CD4-positive, alpha-beta T cell treated with Interleukin-1 beta for 1 hour (primary cell): ENCODE measurements at places on chromosomes 6 and 20.
A peak's percentile ranks its signal among the peaks of the same experiment; 100 is the strongest.

GRCh38 chr6:157718503-157719187, 104.4 kb upstream of the SNX9 start:
- no peak for DNase-seq

- no peak for DNase-seq
Measured at GRCh38 chr6:139064981-139065665, 36.6 kb downstream of the ABRACL start.

DNA sequence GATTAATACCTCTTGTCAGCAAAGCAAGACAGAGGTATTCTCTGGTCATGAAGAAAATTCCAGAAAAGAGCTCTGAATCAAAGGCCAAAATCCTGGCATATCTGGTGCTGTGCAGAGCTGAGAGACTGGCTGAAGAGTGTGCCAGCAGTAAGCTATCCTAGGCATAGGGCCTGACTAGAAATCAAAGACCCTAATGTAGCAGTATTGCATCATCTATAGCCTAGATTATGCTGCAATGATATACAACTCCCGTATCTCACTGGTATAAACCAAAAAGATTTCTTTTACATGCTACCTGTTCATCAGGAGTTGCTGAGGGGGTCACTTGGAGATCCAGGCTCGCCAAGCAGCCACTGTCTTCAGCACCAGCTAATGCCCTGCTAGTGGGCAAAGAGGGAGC, 30.9 kb upstream of the TRIM39 start:
- no peak for DNase-seq

GRCh38 chr6:3013901-3014674, 14.4 kb downstream of the NQO2 start:
- no peak for DNase-seq

- DNase-seq: no peak
Measured at GRCh38 chr6:84976526-84977362, 212.3 kb upstream of the TBX18 start.

- DNase-seq: no peak
Measured at GRCh38 chr20:64112691-64113443, 5.5 kb upstream of the NPBWR2 start.

DNA sequence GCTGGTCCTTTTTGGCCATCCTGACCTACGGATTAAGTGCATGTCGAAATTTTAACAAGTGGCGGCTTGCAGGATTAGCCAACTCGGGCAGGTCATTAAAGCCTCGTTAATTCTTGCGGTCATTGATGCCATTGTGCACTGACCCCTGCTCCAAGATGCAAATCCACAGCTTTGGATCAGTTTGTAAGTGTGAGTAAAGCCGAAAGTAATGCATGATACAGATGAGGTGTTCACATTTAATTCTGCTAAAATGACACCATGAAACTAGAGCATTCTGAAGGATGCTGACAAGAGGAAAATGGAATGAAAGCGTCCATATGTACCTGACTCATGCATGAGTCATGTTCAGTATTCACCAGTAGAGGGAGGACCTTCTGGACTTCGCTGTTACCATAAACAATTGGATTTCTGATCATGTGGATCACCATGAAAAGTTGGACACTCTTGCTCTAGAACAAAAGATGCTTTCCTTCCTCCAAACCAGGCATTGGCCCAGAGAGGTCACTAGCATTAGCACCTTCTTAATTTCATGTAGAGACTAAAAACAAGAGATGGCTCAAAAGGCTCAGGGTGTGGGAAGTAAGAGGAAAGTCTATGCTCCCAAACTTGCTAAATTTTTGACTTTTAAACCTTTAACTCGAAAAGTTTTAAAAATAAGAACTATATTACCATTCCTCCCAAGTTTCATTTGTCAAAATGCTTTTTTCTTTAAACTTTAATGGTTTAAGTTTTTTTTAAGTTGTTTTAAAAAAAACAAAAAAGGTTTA, 48.0 kb downstream of the MUC22 start:
- DNase-seq: no peak

DNA sequence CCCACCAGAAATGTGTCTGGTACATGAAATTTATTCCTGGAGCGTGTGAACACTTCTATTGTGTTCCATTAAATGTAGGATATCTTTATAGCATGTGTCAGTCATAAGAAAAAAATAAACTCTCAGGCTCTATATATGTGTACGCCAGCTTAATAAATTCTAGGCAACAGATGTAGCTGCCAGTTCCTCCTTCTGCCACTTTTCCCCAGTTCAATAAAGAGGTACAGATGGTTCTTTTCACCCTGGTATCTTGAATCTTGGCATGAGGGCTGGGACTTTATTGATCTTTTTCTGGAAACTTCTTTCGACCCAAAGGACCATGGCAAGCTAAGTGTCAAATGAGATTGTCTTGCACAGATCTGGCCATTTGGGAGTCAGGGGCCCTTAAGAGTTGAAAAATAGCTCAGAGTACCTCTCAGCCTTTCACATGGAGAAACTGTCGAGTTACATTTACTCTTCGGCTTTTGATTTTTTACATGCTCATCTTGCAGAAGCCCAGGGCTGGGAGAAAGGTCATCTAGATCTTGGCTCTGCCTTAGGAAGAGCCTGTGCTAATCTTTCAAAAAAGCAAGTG, 240.9 kb downstream of the DOK5 start:
- no peak for DNase-seq

GRCh38 chr6:159871241-159871640, 19.5 kb upstream of the MAS1 start:
- no peak for DNase-seq

DNA sequence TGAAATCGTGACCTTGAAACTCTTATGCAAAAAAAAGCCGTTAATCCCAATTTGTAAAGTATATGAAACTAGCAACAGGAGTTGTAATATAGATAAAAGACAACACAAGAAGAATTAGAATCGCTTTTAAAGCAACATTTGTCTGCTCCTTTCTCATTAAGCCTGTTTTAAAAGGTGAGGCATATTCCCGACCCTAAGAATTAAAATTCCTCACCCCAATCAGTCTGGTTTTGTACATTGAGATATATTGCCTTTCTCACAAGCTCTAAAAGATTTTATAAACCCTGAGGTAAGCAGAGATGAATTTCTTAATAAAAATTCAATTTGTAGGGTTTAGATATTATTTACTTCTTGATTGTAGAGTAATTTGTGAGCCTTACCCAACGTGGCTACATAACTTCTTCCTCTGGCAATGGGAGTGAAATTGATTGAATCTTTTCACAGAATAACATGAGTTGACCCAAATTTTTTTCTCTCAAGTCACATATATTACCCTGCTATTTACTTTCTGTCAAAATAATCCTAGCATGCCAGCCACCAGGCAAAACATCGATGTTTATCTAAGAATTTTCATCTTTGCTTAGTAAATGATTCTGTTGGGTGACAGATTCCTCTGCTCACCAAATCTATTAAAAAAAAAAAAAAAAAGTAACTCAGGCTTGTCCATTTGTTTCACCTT, 173.7 kb downstream of the HACE1 start:
- DNase-seq: no peak

- DNase-seq: no peak
Measured at GRCh38 chr6:44260011-44260410, 2.7 kb upstream of the SLC35B2 start.

GRCh38 chr6:113653275-113653674, 203.9 kb upstream of the MARCKS start:
- no peak for DNase-seq

DNA sequence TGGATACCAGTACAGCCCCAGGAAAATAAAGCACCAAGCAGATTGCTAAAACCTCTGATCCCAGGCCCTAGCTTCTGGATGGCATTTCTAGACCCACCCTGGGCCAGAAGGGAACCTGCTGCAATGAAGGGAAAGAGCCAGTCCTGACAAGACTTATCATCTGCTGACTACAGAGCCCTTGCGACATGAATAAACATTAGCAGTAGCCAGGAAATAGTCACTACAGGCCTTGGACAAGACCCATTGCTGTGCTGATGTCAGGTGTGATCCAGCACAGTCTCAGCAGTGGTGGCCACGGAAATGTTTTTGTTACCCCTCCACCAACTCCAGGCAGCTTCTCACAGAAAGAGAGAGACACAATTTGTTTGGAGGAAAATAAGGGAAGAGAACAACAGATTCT, 399.3 kb downstream of the HAO1 start:
- DNase-seq: no peak

GRCh38 chr20:58698741-58699622, 6.4 kb downstream of the NPEPL1 start:
- DNase-seq: no peak

- DNase-seq: no peak
Measured at GRCh38 chr20:17721802-17722486, 22.2 kb downstream of the BANF2 start.

DNA sequence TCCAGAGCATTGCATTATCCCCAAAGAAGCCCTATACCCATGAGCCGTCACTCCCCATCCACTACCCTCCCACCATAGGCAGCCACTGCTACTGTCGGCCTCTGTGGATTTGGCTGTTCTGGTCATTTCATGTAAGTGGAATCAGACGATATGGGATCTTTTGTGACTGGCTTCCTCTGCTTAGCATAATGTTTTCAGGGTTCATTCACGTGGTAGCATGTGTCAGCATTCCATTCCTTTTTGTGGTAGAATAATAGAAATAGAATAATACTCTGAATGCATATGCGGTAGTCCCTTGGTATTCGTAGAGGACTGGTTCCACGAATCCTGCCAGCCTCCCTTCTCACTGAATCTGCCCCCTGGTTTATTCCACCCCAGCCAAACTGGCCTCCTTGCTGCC, 402.6 kb upstream of the SULF2 start:
- no peak for DNase-seq

GRCh38 chr20:60206259-60206658, 248.0 kb downstream of the CDH26 start:
- DNase-seq: no peak

- no peak for DNase-seq
Measured at GRCh38 chr6:44225579-44226325, 2.4 kb downstream of the SLC29A1 start.

DNA sequence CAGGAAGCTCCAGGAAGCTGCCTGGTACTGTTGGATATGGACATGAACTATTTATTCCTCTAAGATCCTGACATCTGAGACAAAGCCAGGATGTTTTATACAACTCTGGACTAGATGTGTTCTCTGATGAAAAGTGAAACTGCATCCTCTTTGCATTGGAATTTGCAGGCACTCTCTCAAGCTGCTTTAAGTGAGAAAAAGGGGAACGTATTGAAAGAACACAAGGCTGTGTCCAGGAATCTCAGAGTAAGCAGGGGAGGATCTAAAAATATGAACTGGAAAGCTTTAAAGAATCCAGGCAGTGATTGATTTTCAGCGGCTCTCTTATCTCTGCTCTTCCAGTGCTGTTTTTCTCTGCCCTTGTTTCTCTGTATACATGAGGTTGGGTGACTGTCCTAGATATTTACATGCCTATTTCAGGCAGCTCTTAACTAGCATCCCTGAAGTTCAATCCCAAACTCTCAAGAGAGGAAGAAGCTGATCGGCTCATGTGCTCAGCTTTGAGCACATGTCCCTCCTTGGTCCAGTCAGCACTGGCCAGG, 193.8 kb downstream of the PLCB4 start:
- no peak for DNase-seq

DNA sequence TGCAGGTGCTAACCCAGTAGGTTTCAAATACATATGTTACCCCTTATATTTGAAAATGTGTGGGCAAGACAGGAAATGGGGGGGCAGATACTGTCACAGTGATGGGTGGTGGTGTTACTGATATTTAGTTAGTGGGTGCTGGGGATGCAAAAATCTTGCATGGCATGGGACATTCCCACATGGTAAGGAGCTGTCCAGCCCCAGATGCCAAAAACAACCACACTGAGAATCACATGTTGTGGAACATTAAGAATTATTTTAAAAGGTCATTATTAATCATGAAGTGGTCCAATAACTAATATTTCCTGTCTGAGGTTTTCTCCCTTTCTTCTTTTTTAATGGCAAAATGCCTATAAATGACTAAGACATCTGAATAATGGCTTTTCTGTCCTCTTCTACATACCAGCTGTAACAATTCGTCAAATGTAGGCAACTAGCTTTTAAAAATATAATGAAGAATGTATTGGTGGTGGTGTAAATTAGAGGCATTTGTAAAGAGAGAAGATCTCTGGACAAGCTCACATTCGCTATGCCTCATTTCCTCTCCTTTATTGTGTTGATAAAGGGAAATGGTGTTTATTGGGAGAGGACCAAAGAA, 57.3 kb upstream of the SLC35B3 start:
- no peak for DNase-seq

DNA sequence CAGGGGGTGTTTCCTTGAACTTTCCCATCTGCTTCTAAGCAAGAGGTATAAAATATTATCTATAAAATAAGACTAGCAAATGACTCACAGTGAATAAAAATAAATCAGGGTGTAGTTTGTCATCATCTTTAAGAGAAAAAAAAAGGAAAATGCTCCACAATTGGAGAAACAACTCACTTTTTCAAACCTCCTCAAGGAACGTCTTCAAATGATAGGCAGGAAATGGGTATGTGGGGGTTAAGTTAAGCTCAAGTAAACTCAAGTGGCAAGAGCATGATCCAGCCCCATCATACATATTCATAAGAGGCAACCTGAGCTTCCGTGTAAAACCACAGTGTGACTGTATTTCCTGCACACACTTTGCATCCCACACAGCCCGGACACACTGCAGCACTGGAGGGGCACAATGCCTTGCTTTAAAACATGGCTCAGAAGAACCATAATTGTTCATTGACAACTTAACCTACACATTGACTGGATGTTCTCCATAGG, 58.5 kb upstream of the CEP85L start:
- DNase-seq: peak; percentile 85
